H1 (cell line): ENCODE measurements at places on chromosomes 2 and 18.

DNA sequence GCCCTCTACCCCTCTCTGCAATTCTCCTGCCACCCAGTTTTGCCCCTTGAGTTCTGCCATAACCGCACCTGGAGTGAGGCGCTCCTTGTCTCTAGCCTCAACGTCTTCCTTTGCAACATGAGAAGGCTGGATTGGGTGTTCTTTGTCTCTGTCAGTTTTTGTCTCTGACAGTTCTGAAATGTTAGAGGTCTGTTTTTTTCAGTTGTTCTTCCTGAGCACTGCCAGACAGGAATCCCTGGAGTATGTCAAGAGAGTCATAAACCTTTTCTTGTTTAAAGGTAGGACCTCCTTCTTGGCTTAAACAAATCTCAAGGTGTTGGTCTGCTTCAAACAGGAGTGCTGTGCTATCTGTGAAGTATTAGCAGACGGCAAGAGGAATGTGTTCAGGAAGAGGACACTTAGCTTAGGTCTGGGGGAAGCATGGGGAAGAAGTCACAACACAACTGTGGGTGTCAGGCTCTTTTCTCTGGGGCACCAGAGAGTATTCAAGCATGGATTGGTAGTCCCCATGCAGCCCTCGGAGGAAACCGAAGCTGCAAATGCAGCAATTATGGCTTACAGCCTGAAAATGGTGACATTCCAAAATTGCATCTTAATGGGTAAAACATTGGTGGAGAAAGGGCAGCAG is 32.3 kb downstream of the AFF3 start:
- H3K27ac ChIP-seq, result no peak overlapping the region
- DNase-seq, result no peak
- no peak overlapping the region for H3K4me3 ChIP-seq
- H3K27me3 ChIP-seq, result peaks cover 37% of the 10 kb centered on the region
- no peaks in the 10 kb centered on the region for H3K36me3 ChIP-seq
- H3K4me1 ChIP-seq, result no peaks in the 10 kb centered on the region

DNA sequence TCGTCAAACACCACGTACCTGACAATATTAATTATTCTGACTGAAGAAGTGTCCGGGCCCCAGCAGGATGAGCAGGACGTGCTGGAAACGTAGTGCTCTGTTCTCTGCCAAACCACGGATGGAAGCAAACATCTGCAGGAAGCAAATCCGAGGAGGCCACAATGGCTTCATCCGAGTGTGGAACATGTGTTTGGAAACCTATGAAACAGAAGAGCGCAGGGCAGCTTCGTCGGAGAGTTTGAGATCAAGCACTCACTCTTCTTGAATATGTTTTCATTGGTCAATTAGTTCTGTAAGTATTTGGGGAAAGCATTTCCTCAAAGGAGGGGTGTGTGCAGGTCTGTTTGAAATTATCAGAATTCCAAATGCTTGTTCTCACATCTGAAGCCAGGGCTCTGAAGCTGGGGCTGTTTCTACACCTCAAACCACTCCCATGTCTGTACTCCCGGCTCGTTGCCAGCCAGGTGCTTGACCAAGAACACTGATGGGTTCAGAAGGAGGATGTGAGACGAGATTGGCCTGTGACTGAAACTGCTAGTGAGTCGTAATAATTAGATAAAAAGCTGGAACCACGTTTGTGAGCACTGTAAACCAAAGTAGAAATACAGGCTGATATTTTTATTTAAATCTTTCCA is 356.6 kb upstream of the SALL3 start:
- no peaks in the 10 kb centered on the region for H3K36me3 ChIP-seq
- no peak for DNase-seq
- H3K27ac ChIP-seq, result no peak overlapping the region
- no peaks in the 10 kb centered on the region for H3K4me1 ChIP-seq
- no peak overlapping the region for H3K4me3 ChIP-seq
- no peaks in the 10 kb centered on the region for H3K27me3 ChIP-seq

- H3K36me3 ChIP-seq, result peaks cover 8% of the 10 kb centered on the region
- H3K4me1 ChIP-seq, result peaks cover 5% of the 10 kb centered on the region; the same call in 1 of the 2 replicates
- no peaks in the 10 kb centered on the region for H3K27me3 ChIP-seq
These were observed 4.2 kb downstream of the CLK1 start for GRCh38 chr2:200860092-200860795.

DNA sequence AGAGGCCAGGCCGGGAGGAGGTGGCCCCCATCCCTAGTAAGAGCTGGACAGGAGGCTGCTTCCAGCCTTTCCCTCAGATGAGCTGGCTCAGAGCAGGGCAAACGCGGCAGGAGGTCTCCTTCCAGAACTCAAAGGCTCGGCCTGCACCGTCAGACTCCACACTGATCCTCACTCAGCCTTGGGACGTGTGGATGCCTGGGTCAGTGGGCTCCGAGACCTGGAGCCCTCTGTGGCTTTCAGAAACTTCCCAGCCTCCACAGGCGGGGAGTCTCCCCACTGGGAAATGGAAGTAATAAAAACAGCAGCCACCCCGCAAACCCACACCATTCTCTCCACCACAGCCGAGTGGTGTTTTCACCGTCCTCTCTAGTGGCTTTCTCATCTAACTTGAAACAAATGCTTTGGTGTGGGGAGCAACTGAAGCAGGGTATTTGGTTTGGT is 54.3 kb downstream of the INPP5D start:
- DNase-seq, result no peak
- no peaks in the 10 kb centered on the region for H3K4me1 ChIP-seq
- H3K4me3 ChIP-seq, result no peak overlapping the region

- H3K27ac ChIP-seq, result peak overlapping the region; percentile 42; the same call in 1 of the 2 replicates
- H3K4me3 ChIP-seq, result peak overlapping the region; percentile 74
- H3K27me3 ChIP-seq, result no peaks in the 10 kb centered on the region
- peaks cover 39% of the 10 kb centered on the region for H3K4me1 ChIP-seq
These were observed 980 bp downstream of the OBSL1 start for GRCh38 chr2:219570194-219570923.

GRCh38 chr2:195270466-195271039 is 386.5 kb upstream of the SLC39A10 start:
- no peaks in the 10 kb centered on the region for H3K4me1 ChIP-seq
- no peaks in the 10 kb centered on the region for H3K27me3 ChIP-seq
- DNase-seq, result no peak

DNA sequence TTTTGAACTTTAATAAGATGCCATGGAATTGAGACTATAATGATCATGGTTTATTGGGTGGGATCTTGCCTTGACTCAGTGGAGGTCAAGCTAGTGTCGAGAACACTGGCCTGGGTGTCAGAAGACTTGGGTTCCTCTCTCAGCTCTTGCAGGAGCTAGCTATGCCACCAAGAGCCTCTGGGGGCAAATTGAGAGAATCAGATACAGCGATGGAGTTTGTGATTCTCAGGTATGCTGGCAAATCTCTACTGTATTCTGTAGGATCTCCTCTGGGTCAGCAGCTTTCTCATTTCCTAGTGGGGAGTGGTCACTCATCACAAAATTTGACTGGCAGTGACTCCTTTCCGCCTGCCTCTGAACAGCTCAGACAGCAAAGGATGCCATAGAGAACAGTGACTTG is 477.0 kb downstream of the RNF144A start:
- H3K27me3 ChIP-seq, result no peaks in the 10 kb centered on the region
- no peak for DNase-seq
- H3K27ac ChIP-seq, result no peak overlapping the region
- H3K4me3 ChIP-seq, result no peak overlapping the region
- peaks cover 2% of the 10 kb centered on the region for H3K4me1 ChIP-seq

DNA sequence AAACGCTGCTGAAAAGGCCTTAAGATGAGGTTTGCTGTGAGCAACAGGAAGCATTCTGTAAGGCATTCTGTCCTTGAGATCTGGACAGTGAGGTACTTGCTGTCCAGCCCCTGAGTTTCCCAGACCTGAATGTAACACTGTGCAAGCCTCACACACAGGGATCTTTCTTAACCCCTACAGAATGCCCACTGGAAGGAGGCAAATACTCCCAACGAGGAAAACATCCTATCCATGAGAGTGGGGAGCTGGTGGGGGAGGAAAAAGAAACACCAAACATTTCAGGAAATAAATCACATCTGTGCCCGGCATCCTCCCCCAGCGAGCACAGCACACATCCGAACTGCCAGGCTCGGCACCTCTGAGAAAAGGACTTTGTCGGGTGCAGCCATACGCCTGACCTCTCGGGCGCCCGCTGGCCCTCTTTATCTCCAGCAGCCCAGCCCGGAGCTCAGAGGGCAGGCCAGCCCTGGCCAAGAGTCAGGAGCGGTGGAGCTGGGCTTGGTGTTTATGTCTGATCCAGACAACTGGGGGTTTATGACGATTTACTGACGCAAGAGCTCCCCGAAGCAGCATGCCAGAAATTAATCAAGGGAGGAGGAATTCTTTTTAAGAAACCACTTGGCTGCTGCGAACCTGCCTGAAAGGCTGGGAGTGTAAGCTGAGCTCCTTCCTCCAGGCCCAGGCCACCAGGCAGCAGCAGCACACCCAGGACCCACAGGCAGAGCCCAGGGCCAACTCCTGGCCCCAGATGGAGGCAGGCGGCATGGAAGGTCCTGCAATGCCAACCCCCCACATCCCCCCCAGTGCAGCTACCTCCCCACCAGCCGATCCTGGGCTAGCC is 72.2 kb downstream of the HDAC4 start:
- no peaks in the 10 kb centered on the region for H3K27me3 ChIP-seq
- H3K27ac ChIP-seq, result peak overlapping the region; percentile 39; the same call in 1 of the 2 replicates
- H3K36me3 ChIP-seq, result no peaks in the 10 kb centered on the region
- H3K4me3 ChIP-seq, result no peak overlapping the region

GRCh38 chr2:105776560-105776928 is 31.8 kb downstream of the NCK2 start:
- H3K36me3 ChIP-seq, result no peaks in the 10 kb centered on the region
- H3K27me3 ChIP-seq, result no peaks in the 10 kb centered on the region
- no peak overlapping the region for H3K27ac ChIP-seq
- H3K4me1 ChIP-seq, result peaks cover 5% of the 10 kb centered on the region
- DNase-seq, result no peak

GRCh38 chr2:196170606-196171247 is 651 bp downstream of the STK17B start:
- peaks cover 2% of the 10 kb centered on the region; the same call in 1 of the 2 replicates for H3K27me3 ChIP-seq
- DNase-seq, result no peak
- no peaks in the 10 kb centered on the region for H3K36me3 ChIP-seq
- H3K27ac ChIP-seq, result no peak overlapping the region
- peaks cover 10% of the 10 kb centered on the region for H3K4me1 ChIP-seq

DNA sequence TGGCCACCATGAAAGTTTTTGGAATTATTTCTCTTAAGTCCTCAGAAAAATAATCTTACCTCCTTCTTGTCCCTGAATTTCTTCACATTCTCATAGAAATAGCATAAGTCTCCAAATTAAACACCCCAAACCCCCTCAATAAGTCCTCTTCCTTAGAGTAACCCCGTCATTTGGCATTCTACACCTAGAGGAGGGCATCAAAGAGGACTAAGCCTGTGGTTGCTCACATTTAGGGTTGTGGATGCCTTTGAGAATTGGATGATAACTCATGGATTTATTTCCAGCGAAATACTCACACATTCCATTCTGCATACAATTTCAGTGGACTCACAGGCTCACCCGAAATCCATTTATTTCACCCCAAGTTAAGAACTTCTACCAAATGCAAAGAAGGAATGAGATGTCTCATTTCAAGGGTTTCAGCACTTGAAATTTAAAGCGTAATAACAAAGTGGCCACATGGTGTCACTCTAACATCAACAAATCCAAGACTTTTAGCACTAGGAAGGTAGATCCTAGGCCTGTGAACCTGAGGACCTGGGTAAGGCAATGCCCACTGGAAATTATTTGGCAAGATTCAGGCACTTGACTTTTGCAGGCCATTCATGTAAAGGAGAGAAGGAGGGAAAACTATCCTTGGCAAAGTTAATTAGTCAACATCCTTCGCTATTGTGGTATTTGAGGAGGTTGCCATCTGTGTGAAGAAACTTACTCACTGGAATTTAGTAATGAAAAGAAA is 24.6 kb downstream of the DYTN start:
- no peak overlapping the region for H3K27ac ChIP-seq
- H3K4me3 ChIP-seq, result no peak overlapping the region
- H3K36me3 ChIP-seq, result no peaks in the 10 kb centered on the region
- no peaks in the 10 kb centered on the region for H3K27me3 ChIP-seq

- H3K4me1 ChIP-seq, result no peaks in the 10 kb centered on the region
- H3K27me3 ChIP-seq, result peaks cover 18% of the 10 kb centered on the region
- no peak for DNase-seq
- H3K4me3 ChIP-seq, result no peak overlapping the region
- no peak overlapping the region for H3K27ac ChIP-seq
- no peaks in the 10 kb centered on the region for H3K36me3 ChIP-seq
These were observed 5.6 kb downstream of the FOSL2 start for GRCh38 chr2:28398101-28398834.

DNA sequence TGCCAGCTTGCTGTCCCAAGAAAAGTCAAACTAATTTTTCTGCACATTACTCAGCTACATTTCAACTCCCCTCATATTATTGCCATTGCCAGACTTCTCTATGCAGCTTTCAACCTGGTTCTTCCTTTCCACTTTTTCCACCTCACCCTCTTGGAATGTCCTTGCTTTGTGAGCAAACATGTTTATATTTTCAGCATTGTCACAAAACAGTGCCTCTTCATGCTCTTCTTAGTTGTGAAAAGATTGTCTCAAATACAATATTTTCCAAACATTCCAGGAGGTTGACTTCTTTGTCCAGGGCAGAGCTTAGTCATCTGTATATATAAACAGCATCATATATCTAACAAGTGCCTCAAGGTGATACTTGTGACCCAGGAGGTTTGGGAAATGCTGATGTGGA is 803.3 kb upstream of the CELF4 start:
- no peaks in the 10 kb centered on the region for H3K27me3 ChIP-seq
- H3K36me3 ChIP-seq, result no peaks in the 10 kb centered on the region
- no peak overlapping the region for H3K4me3 ChIP-seq
- no peak for DNase-seq
- no peaks in the 10 kb centered on the region for H3K4me1 ChIP-seq

DNA sequence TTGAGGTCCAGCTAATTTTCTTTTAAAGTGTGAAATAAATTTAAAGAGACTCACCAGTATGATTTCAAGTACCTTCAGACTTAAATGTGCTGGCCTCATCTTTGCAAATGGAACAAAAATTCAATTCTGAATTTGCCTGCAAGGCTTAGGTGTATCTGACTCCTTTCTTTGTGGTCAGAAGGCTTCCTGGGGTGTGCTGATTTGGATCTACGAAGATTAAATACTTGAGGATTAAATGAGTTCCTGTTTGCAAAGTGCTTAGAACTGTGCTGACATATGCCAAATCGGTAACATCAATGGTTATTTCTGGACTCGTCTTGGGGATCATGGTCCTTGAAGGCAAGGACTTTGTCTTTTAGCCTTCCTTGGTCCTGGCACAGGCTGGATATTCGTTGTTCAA is 9.7 kb downstream of the KLHL29 start:
- no peaks in the 10 kb centered on the region for H3K36me3 ChIP-seq
- DNase-seq, result no peak
- H3K4me1 ChIP-seq, result no peaks in the 10 kb centered on the region
- H3K27ac ChIP-seq, result no peak overlapping the region

GRCh38 chr2:191176305-191176704 is 25.5 kb upstream of the STAT4 start:
- H3K36me3 ChIP-seq, result no peaks in the 10 kb centered on the region
- no peak overlapping the region for H3K27ac ChIP-seq
- H3K27me3 ChIP-seq, result no peaks in the 10 kb centered on the region
- no peak for DNase-seq
- H3K4me1 ChIP-seq, result peaks cover 3% of the 10 kb centered on the region

- H3K27ac ChIP-seq, result no peak overlapping the region
- DNase-seq, result no peak
- no peak overlapping the region for H3K4me3 ChIP-seq
- H3K4me1 ChIP-seq, result no peaks in the 10 kb centered on the region; the same call in 1 of the 2 replicates
These were observed 52.7 kb downstream of the NAB1 start for GRCh38 chr2:190701586-190701985.
